ENCODE measurements at places on chromosomes 12 and 14. TPM values are rescaled to one million over a fixed set of nuclear protein-coding genes. Genes with fewer than 3 reads are reported as not detected.

Gene GPR135
- total RNA-seq = 2.1 TPM

GRCh38 chr14:90616313-90616712, 199.9 kb downstream of the TTC7B start:
- no peak overlapping the region for H3K27ac ChIP-seq
- H3K36me3 ChIP-seq = 0 out of 2 replicates have a peak, but pooled peaks cover 6% of the 10 kb centered on the region
- H3K27me3 ChIP-seq = no peaks in the 10 kb centered on the region
- peaks cover 11% of the 10 kb centered on the region for H3K4me1 ChIP-seq

Gene TMTC1
- total RNA-seq = not detected

DNA sequence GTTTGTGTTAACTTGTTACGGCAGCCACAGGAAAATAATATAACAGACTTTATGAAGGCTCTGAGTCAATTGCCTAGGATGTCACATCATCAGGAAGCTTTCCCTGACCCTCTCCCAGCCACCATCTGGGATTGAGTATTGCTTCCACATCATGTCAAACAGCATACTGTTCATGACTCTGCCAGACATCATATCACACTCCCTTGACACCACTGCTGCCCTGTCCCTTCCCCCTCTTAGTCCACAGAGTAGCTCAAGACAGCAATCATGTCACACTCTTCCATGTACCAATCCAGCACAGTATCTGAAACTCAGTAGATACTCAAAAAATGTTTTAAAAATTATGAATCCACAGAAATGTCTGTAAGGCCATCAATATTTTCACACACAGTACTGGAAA, 168.0 kb downstream of the PIK3C2G start:
- no peaks in the 10 kb centered on the region for H3K36me3 ChIP-seq
- H3K27ac ChIP-seq = no peak overlapping the region
- no peak for DNase-seq
- H3K4me1 ChIP-seq = peaks cover 19% of the 10 kb centered on the region
- no peaks in the 10 kb centered on the region for H3K27me3 ChIP-seq

DNA sequence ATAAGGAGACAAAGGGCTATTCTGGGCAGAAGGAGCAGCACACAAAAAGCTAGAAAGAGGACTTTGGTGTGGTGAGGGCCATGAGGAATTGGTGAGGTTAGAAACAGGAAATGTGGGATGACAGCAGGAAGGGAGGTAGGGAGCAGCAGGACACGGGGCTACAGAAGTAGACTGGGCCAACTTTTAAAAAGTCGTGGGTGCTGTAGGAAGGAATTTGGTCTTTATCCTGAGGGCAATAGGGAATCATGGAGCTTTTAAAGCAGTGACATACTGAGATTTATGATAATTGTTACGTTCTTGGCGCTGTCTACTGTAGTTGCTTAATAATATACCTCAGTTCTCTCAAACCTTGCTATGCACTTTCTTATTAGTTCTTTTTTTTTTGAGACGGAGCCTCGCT, 8.2 kb upstream of the CHURC1 start:
- no peak for DNase-seq
- peaks cover 12% of the 10 kb centered on the region for H3K27me3 ChIP-seq
- no peak overlapping the region for H3K27ac ChIP-seq

DNA sequence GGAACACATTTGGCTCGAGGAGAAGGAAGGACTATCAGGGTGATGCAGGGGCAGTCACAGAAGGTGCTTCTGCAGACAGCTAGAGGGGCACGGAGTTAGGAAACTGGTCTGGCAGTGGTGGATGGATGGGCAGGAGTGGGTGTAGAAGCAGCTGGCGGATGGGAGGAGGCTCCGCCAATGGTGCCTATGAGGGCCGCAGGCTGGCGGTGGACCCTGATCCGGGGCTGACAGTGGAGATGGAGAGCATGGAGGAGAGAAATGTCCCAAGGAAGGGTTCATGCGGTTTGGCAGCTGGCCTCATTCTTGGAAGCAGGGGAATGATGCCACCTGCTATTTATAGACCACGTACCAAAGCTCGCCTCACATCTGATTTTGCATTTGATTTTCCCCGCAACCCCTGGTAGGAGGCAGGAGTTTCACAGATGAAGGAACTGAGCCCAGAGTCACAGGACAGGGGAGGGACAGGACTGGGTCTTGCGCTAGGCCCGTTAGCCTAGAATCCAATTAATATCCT, 237.1 kb downstream of the FOXN3 start:
- peaks cover 6% of the 10 kb centered on the region for H3K36me3 ChIP-seq
- no peak overlapping the region for H3K27ac ChIP-seq

Gene PTCSC3
- not detected for total RNA-seq

GRCh38 chr12:96988919-96989318, 81.9 kb downstream of the NEDD1 start:
- H3K4me3 ChIP-seq = no peak overlapping the region
- H3K4me1 ChIP-seq = no peaks in the 10 kb centered on the region
- no peak overlapping the region for H3K27ac ChIP-seq
- DNase-seq = no peak

Gene SOS2
- 13.1 TPM for total RNA-seq

- H3K4me1 ChIP-seq = no peaks in the 10 kb centered on the region
- H3K4me3 ChIP-seq = no peak overlapping the region
Observed at GRCh38 chr12:77549383-77550128, 281.1 kb upstream of the NAV3 start.

Gene SALL2
- 2.4 TPM for total RNA-seq

Gene PRH2
- not detected for total RNA-seq

- H3K27ac ChIP-seq = no peak overlapping the region
- H3K27me3 ChIP-seq = peaks cover 6% of the 10 kb centered on the region
- no peaks in the 10 kb centered on the region for H3K4me1 ChIP-seq
- H3K36me3 ChIP-seq = no peaks in the 10 kb centered on the region
Observed at GRCh38 chr14:20781803-20782202, 735 bp downstream of the RNASE6 start.

GRCh38 chr14:69323999-69324282, 64.0 kb downstream of the GALNT16 start:
- H3K4me1 ChIP-seq = peaks cover 2% of the 10 kb centered on the region
- no peak for DNase-seq
- peaks cover 24% of the 10 kb centered on the region for H3K27me3 ChIP-seq
- no peaks in the 10 kb centered on the region for H3K36me3 ChIP-seq

DNA sequence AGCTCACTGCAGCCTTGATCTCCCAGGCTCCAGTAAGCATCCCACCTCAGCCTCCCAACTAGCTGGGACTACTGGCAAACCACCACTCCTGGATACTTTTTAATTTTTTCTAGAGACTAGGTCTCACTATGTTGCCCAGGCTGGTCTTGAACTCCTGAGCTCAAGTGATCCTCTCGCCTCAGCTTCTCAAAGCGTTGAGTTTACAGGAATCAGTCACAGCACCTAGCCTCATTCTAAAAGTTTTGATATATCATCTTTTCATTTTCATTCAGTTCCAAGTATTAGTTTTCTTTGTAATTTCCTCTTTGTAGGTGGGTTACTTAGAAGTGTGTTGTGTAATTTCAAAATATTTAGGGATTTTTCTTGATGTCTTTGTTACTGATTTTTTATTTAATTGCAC, 9.6 kb downstream of the CBX5 start:
- DNase-seq = no peak
- H3K4me1 ChIP-seq = peaks cover 15% of the 10 kb centered on the region
- no peak overlapping the region for H3K4me3 ChIP-seq
- no peaks in the 10 kb centered on the region for H3K27me3 ChIP-seq
- peak overlapping the region; percentile 10 for H3K27ac ChIP-seq

Gene KRT73
- not detected for total RNA-seq

GRCh38 chr12:33813536-33813935, 208.8 kb upstream of the ALG10 start:
- no peaks in the 10 kb centered on the region for H3K36me3 ChIP-seq
- H3K27ac ChIP-seq = no peak overlapping the region
- DNase-seq = no peak

- H3K27me3 ChIP-seq = peaks cover 32% of the 10 kb centered on the region
- DNase-seq = no peak
- no peak overlapping the region for H3K4me3 ChIP-seq
- no peaks in the 10 kb centered on the region for H3K4me1 ChIP-seq
Observed at GRCh38 chr12:30837595-30837994, 82.8 kb upstream of the CAPRIN2 start.

GRCh38 chr12:59699421-59700152, 103.8 kb downstream of the SLC16A7 start:
- peak overlapping the region; percentile 50 for H3K4me3 ChIP-seq
- peak; percentile 53 for DNase-seq
- H3K27me3 ChIP-seq = no peaks in the 10 kb centered on the region
- peaks cover 42% of the 10 kb centered on the region for H3K4me1 ChIP-seq
- peaks cover 5% of the 10 kb centered on the region for H3K36me3 ChIP-seq

DNA sequence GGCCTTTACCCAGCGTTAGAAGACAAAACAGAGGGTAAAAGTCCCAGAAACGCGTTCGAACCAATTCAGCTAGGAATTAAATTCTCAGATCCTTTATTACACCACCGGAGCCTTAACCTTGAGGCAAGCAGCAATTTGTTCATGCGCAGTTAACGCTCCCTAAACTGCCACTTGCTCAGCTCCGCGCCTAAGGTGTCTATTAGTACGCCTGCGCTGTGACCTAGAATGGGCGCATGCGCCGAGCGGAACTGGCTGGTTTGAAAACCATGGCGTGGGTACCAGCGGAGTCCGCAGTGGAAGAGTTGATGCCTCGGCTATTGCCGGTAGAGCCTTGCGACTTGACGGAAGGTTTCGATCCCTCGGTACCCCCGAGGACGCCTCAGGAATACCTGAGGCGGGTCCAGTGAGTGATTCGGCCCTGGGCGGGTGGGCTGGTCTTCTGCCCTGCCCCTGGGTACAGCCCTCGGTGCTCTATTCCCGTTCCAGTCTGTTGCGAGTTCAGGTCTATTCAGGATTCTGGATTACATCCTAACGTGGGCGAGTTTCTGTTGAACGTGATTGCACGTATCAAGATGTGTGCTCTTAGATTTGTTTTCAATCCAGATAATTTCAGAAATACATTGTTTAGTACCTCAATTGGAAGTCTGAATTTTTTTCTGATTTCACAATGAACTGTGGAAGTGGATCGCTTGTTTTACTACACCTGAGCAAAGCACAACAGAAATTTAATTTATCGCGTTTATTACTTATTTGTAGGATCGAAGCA, at the start of gene GEMIN2:
TSS of gene GEMIN2 (plus strand) at position 251 of the 766 bp plus-strand sequence. CDS start at position 267, 16 bp downstream.
- no peaks in the 10 kb centered on the region for H3K36me3 ChIP-seq
- peak; percentile 89 for DNase-seq
- H3K4me3 ChIP-seq = peak within 1 kb of the TSS; percentile 99
- peak within 1 kb of the TSS; percentile 92 for H3K27ac ChIP-seq
- no peaks in the 10 kb centered on the region for H3K27me3 ChIP-seq
- peaks cover 23% of the 10 kb centered on the region for H3K4me1 ChIP-seq

GRCh38 chr14:62743560-62743959, 301.7 kb downstream of the KCNH5 start:
- H3K4me1 ChIP-seq = no peaks in the 10 kb centered on the region
- H3K27me3 ChIP-seq = no peaks in the 10 kb centered on the region
- H3K27ac ChIP-seq = no peak overlapping the region
- DNase-seq = no peak
- no peak overlapping the region for H3K4me3 ChIP-seq
- no peaks in the 10 kb centered on the region for H3K36me3 ChIP-seq

GRCh38 chr12:40054555-40055227, 51.2 kb downstream of the SLC2A13 start:
- DNase-seq = peak; percentile 3

DNA sequence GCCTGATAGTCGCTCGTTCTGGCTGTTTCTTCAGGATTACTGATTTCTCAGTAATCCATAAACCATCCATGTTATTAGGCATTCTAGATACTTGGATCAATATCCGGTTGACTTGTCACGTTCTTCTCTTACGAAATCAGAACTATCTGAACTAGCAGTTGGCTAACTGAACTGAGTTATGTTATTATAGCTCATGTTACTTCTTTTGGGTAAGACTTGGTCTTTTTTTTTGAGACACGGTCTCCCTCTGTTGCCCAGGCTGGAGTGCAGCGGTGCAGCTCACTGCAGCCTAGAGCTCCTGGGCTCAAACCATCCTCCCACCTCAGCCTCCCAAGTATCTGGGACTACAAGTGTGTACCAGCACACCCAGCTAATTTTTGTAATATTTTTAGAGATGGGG, 178.6 kb downstream of the PRKCH start:
- no peak overlapping the region for H3K27ac ChIP-seq
- H3K27me3 ChIP-seq = peaks cover 2% of the 10 kb centered on the region
- H3K4me1 ChIP-seq = peaks cover 11% of the 10 kb centered on the region
- no peak overlapping the region for H3K4me3 ChIP-seq

- no peak overlapping the region for H3K27ac ChIP-seq
Observed at GRCh38 chr12:4353785-4354208, 25.7 kb downstream of the FGF23 start.

DNA sequence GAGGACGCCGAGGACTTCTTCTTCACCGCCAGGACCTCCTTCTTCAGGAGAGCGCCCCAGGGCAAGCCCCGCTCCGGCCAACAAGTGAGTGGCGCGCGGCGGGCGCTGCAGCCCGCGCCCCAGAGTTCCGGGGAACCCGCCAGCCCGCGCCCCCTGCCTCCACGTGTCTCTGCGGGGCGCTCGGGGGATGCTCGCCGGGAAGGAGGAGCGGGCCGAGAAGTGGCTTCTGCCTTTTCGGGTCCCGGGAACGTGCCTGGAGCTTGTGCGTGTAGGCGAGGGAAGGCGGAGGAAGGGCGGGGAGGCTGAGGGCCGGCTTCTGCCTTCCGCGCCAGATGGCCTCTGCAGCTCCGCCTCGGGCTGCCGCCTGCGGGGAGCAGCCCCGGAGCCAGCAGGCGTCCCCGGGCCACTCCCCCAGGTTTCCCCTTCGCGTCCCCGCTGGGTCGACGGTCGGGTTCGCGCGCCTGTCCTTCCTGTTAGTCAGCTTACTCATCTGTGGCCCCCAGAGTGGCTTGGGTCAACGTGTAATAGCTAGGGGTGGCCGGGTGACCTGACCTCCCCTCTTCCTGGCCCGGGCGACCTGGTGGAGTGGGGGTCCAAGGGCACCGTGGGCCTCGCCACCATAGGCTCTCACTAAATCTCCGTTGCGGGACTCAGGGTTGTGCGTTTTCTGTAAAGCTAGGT, 505 bp downstream of the RASSF3 start:
- H3K27ac ChIP-seq = peak overlapping the region; percentile 81
- peak overlapping the region; percentile 97 for H3K4me3 ChIP-seq
- H3K4me1 ChIP-seq = peaks cover 38% of the 10 kb centered on the region

- no peaks in the 10 kb centered on the region for H3K4me1 ChIP-seq
- no peak overlapping the region for H3K27ac ChIP-seq
- H3K36me3 ChIP-seq = no peaks in the 10 kb centered on the region
Observed at GRCh38 chr14:20769421-20769820, 1.2 kb downstream of the EDDM3B start.

DNA sequence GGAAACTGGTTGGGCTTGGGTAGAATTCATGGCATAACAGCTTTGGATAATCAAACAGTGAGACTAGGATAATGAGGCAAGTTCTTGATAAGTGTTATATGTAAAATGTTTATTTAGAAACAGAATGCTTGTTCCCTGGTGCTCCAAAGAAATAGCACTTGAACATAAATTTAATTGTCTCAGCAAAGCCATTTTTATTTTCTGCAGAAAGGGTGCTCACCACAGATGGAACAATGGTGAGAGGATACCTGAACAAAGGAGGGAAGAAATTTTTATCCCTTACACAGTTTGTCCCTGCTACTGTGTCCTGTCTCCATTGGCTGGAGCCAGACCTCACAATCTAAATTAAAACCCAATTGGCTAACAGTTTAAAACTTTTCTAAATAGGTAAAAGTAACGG, 9.3 kb upstream of the RXYLT1 start:
- no peaks in the 10 kb centered on the region for H3K4me1 ChIP-seq
- H3K27me3 ChIP-seq = peaks cover 9% of the 10 kb centered on the region
- H3K27ac ChIP-seq = no peak overlapping the region
- 0 out of 2 replicates have a peak, but pooled peaks cover 5% of the 10 kb centered on the region for H3K36me3 ChIP-seq
- H3K4me3 ChIP-seq = no peak overlapping the region

- H3K4me3 ChIP-seq = no peak overlapping the region
- DNase-seq = peak; percentile 59
- H3K4me1 ChIP-seq = peaks cover 5% of the 10 kb centered on the region
- peaks cover 7% of the 10 kb centered on the region for H3K36me3 ChIP-seq
- peaks cover 6% of the 10 kb centered on the region for H3K27me3 ChIP-seq
Observed at GRCh38 chr12:3041558-3042164, 35.5 kb upstream of the TSPAN9 start.

Gene LRP6
- total RNA-seq = 33.4 TPM

All from HFFc6 (cell line).